ENCODE measurements at places on chromosomes 11 and 22. TPM values are rescaled to one million over a fixed set of nuclear protein-coding genes. Genes with fewer than 3 reads are reported as not detected.

The DYNC2H1 gene
- total RNA-seq, result 74.2 TPM

The MN1 gene
- 4.1 TPM for total RNA-seq

The ARHGAP8 gene
- not detected for total RNA-seq

The OR51E1 gene
- not detected for total RNA-seq

Measured in subcutaneous preadipocyte (primary cell).